Activated T-cell treated with anti-CD3 and anti-CD28 coated beads, Interleukin-2, amount 50 U/mL, for 24 hours (primary cell): ENCODE measurements at places on chromosomes 3 and 15.

- DNase-seq = no peak
Measured at GRCh38 chr3:195147649-195148080, 123.3 kb downstream of the XXYLT1 start.

DNA sequence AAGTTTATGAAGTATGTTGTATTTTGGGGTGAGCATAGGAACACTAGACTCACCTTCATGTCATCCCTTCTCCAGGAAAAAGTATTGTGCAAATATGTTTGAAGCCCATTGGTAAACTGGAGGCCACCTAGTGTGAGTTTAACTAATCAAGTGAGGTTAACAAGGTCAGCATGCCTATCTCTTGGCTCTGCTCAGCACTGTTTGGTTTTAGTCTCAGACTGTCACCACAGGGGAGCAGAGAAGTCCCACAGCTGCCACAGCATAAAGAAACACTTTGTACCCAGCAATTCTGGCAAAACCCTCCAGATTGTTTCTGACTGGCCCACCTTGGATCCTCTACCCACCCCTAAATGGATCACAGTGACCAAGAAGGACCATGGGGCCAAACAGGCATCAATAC lies 152.7 kb downstream of the FEZF2 start:
- no peak for DNase-seq

DNA sequence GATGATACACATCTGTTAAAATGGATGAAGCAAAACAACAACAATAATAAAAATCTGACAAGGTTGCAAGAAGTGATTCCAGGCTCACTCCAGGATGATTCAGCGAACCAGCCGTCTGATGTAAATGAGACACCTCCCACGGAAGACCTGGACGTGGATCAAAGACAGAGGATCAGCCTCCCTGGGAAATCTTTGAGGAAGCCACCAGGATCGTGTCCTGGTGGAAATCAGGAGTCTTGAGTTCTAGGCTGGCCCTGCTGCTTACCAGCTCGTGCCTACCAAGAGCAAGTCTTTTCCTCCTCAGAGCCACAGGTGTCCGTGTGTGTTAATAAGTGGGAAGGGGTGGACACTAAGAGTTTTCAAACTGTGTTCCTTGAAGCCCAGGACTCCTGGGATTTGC lies 15.3 kb upstream of the ADCY5 start:
- no peak for DNase-seq

DNA sequence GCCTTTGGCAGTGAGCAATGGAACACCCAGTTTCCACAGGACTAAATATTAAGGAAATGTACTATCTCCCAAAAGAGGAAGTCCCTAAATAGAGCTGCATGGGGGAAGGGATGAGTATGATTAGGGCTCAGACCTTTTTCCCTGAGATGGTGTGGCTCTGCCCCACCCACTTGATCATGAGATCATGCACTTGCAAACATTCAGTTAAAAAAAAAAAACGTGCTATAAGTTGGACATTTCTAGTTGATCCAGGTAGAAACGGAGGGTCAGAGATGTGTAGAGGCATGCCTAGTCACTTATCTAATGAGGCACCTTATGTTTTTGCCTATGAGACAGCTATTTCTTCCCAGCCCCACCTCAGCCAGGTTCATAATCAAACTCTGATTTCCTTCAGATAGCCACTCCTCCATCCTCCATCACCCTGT lies 24.5 kb upstream of the SSR3 start:
- no peak for DNase-seq

DNA sequence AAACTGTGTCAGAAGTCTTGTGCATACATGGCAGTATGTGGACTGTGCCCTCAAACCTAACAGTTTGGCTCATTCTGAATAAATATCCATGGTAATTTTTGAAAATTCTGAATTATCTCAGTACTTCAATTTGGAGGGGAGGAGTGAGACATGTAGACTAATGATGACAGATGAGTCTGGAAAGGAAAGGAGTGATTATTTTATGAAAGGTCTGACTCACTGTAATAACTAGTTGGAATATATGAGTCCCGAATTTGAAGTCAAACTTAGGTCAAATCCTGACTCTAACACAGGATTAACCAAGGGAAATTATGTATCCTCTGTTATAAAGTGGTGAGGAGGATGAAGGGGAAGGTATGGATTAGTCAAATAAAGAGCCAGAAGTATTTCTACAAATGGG lies 38.6 kb downstream of the SUCNR1 start:
- DNase-seq = no peak

- no peak for DNase-seq
Measured at GRCh38 chr15:70219256-70219895, 121.7 kb upstream of the TLE3 start.

- DNase-seq = no peak
Measured at GRCh38 chr3:122957707-122958689, 69.6 kb downstream of the SEMA5B start.

DNA sequence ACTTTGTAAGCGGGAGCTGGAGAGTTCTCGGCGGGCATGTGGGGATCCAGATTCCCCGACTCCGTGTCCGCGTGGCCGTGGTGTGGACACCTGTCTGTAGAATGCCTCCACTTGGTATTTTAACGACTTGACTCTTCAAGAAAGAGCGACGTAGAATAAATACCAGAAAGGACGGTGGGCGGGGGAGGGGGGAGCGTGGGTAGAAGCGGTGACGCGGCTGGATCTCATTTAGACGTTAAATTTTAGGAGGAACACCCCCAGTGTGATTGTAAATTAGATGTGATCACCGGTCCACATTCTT lies 620 bp upstream of the PYGO1 start:
- DNase-seq = no peak

GRCh38 chr15:40011303-40011702 lies 27.7 kb downstream of the SRP14 start:
- no peak for DNase-seq

- DNase-seq = no peak
Measured at GRCh38 chr3:32814361-32814760, 3.4 kb upstream of the TRIM71 start.

GRCh38 chr3:107950417-107950816 lies 140.4 kb downstream of the CD47 start:
- no peak for DNase-seq

DNA sequence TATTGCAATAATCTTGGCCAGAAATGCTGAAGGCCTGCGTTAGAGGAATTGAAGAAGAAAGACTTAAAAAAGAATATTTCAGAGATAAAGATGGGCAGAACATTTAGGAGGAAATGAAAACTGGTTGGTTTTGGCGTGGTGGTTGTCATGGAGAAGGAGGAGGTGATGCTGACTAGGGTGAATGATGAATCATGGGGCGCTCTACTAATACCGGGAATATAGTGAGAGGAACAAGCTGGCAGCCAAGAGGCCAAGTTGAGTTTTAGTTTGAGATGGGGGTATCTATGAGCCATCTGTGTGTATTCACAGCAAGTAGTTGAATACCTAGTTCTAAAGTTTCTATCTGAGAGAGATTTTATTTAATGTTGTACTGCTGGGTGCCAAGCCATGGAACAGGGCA lies 6.8 kb upstream of the GAP43 start:
- no peak for DNase-seq

- no peak for DNase-seq
Measured at GRCh38 chr15:43412096-43412495, 41.2 kb downstream of the TUBGCP4 start.

- peak; percentile 35 for DNase-seq
Measured at GRCh38 chr15:89410039-89410435, 75.4 kb upstream of the POLG start.

DNA sequence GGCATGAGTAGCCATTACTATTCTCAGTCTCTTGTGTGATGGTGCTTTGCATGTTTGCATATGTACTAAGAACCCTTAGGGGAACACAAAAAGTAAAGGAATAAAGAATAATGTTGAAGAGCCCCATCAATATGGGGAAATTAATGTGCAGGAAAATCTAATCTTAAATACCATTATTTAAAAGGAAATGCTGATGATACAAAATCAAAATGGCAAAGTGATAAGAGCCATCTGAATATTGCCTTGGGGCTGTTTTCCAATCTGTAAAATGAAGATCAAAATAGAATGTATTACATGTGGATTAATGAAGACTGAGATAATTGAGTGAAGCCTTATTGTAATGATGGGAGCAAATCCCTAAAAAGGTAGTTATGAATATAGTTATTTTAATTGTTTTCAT lies 771.4 kb downstream of the GRM7 start:
- no peak for DNase-seq

DNA sequence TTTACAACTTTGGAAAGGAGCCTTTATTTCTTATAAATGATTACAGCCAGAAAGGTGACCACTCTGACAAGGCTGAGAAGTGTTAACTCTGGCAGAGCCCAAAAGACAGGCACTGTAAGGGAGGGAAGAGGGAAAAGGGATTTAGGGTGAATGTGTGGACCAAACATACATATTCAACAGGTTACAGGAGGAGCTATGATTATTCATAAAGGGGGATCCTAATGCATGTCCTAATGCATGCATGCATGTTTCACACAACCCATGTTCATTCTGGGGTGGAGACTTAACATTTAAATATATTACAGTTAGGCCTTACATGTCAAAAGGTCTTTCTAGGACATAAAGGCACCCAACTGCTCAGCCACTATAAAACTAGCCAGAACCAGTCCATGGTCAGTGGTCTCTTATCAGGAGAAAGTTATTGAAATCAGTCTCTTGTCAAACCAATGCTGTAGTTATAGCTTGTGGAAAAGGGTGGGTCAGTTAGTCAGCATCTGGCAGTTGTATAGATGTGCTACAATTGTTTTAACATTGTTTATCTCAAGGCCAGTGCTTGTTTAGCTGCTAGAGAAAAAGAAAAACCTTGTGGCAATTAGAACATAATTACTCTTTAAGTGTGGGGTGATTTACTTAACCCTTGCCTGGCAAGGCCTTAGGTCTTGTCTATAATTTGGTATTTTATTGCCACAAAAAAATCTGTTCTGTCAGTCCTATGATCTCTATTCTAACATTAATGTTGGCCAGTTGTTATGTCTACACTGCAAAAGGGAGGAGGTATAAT lies 77.5 kb downstream of the RAD18 start:
- no peak for DNase-seq

GRCh38 chr15:40075298-40076044 lies 33.2 kb downstream of the BMF start:
- no peak for DNase-seq

- DNase-seq = no peak
Measured at GRCh38 chr3:76047368-76047767, 262.0 kb upstream of the ZNF717 start.

- DNase-seq = no peak
Measured at GRCh38 chr3:32438596-32439344, 47.1 kb downstream of the CMTM7 start.

DNA sequence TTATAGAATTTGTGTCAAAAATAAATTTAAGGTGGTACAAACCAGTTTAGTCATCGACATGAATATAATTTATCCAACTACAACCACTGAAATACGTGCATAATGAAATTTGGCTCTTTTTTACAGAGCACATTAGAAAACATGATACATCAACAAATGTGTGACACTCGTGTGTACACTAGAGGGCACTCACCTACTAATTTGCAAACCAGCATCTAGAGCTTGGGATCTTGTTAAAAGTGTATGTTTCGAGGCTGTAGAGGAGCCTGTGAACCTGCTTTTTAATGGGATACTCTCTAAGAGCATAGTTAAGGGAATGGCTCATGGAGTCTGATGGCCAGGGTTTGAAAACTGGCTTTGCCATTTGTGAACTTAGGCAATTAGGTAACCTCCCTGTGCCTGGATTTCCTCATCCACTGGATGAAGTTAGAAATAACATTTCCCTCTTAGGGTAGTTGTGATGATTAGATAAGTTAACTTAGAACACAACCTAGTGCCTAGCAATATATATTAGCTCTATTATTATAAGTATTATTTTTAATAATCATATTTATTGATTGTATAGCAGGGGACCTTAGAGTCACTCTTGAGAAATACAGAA lies 8.8 kb upstream of the CPOX start:
- no peak for DNase-seq

GRCh38 chr3:194134231-194134756 lies 1.7 kb upstream of the HES1 start:
- DNase-seq = peak; percentile 78
